Mucosa of descending colon (tissue), 3 donors: ENCODE measurements at places on chromosomes 6 and 20.

DNA sequence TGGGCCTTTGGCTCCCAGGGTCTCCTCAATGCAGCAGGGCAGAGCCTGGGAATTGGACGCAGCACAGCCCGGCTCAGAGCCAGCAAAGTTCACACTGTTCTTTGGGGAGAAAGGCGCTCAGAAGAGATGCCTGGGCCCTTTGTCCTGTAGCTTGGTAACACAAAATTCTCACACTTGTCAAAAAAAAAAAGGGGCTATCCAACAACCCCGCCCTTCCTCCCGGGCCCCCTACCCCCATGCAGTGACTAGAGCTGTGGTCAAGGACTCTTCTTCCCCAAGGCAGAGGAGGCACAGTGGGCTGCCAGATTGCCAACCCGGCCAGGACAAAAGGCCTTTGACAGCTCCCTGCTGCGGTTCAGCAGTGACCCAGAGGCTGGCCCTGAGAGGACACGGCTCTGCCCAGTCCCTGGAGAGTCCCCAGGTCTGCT, 2.0 kb downstream of the NKAIN4 start:
- no peak for DNase-seq

DNA sequence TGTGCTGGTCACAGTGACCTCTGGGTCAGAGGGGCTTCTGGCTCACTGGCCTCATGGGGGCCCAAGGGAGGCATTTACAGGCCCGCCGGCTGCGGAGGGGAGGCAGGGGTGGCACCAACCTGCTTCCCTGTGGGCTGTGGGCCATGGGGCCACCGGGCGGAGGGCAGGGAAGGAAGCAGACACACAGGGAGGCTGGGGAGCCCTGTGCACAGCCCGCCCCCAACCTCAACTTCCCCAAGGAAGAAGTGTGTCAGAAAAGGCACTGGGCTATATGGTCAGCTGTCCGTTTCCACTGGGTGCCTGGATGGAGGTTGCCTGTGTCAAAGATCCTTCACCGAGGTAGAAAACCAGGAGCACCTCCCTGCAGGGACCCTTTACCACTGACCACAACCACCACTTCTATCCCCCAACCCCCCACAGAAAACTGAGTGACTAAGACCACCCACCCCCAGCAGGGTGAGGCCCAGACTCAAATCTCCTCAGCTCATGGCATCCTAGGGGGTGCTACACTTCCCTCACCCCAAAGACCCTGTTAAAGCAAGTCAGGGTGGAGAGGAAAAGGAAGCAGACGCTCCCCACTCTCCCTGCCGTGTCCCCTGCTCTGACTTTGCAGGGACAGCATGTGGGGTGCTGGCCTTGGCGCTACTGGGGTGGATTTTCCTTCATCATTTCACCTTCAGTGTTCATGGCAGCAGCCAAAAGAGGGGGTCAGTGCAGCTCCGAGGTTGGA, 5.6 kb downstream of the CST3 start:
- no peak for DNase-seq

GRCh38 chr6:62146954-62147853, 138.8 kb downstream of the KHDRBS2 start:
- DNase-seq = no peak

DNA sequence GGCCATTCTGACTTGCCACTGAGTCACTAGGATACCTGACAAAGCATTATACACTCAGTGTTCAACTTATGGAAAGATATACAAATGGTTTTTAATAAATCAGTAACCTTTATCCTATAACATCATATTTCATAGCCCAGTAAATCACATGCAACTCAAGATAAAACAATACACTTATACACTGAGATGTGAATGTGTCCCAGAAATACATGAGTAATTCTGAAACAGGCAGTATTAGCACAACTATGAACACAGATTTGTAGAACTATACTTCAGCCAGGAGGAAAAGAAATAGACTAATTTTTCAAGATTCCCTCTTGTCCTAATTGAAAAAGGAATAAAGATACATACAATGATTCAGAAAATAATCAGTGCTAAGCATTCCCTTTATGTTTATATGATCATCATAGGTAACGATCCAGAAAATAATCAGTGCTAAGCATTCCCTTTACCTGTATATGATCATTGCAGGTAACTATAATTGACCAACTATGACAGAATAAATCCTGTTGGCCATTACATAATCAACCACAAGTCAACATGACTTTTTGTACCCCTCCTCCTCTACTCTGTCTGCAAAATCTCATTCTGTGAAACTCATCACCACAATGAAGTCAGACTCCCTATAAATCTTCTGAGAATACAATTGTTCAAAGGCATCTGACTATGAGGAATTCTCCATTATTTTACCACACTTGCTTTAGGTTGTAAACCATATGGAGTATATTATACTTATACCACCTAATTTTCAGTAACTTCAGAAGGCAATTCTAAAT, 30.3 kb downstream of the HACE1 start:
- no peak for DNase-seq

- no peak for DNase-seq
These were observed 145.3 kb upstream of the ECI2 start for GRCh38 chr6:4280707-4281106.

- no peak for DNase-seq
These were observed 10.3 kb downstream of the RIN2 start for GRCh38 chr20:19768325-19768842.

GRCh38 chr6:11460001-11460668, 77.4 kb upstream of the TMEM170B start:
- no peak for DNase-seq

DNA sequence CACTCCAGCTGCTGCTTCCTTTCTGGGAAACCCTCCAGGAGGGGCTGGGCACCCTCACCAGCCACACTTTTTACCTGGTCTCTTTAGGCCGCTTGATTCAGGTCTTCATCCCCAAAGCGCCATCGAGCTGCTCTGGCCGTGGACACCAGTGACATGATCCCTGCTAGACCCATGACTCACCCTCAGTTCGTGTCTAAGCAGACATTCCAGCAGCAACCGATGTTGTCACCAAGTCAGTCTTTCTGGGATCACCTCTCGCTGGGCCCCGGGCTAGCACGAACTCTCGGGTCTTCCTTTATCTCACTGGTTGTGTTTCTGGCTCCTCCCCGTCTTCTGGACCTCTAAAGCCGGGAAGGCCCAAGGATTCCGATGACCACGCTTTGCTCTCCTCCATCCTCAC, 43.0 kb upstream of the GPR31 start:
- DNase-seq = no peak

- DNase-seq = no peak
These were observed 32.4 kb downstream of the ATG5 start for GRCh38 chr6:106293116-106293515.

DNA sequence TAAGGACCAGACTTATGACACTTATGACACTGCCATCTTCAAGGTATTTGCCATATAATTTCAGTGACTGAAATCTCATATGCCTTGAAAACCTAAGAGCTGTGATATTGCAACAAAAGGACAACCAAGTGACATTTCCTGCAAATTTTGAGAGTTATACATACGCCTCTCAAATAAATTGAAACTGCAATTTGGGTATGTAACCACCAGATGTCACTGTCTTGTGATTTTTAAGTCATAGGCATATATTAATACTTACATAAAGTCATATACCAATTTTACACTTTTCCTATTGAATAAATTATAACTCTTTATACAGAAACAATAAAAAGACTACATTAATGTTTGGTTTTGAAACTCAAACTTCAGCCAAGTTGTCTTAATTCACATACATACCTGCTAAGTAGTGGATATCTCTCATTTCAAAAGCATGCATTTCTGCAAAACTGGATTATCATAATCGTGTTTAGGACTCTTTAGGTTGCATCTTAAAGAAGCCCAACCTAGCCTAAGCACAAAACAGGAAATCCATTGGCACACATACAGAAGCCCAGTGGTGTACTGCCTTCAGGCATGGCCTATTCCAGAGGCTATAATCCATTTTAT, 180.2 kb downstream of the PACRG start:
- no peak for DNase-seq

DNA sequence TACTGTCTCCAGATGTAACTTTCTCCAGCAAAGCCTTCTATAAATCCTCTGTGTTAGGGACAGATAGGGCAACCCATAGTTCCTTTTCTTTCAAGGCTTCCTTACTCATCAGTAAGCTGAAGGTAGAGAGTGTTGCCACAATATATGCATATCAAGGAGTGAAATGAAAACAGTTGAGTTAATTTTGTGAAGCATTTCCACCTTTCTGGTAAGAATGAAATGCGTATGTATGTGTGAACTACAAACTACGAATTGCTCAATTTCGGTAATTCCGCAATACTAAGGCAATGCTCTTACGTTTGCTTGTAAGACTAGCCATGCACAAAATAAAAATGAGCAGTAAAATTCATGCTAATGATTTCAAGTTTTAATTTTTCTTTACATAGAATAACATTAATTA, 61.2 kb upstream of the HBS1L start:
- DNase-seq = no peak
